Fibroblast of skin of right quadriceps (primary cell): ENCODE measurements at places on chromosomes 6 and 20.

GRCh38 chr20:1185790-1186334, 1.1 kb upstream of the TMEM74B start:
- peak; percentile 39 for DNase-seq

GRCh38 chr20:8039042-8039441, 19.5 kb upstream of the TMX4 start:
- no peak for DNase-seq

- DNase-seq: peak; percentile 44
These were observed 14.3 kb upstream of the C20orf144 start for GRCh38 chr20:33647603-33648395.

- no peak for DNase-seq
These were observed 45.6 kb downstream of the EDN1 start for GRCh38 chr6:12335717-12336116.

DNA sequence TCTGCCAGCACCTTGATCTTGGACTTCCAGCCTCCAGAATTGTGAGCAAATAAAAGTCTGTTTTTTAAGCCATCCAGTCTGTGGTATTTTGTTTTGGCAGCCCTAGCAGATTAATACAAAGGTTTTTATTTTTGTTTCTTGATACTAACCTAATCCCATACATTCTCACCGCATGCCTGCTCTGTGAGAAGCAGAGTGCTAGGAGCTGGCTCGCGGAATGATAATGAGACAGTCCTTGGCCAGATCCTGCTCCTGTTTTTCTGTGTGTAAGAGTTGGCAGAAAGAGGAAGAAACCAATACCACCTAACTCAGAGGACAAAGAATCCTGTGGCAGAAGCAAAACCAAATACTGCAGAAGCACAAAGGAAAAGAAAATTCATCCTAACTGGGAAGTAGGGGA, 82.6 kb downstream of the KIF16B start:
- DNase-seq: no peak

DNA sequence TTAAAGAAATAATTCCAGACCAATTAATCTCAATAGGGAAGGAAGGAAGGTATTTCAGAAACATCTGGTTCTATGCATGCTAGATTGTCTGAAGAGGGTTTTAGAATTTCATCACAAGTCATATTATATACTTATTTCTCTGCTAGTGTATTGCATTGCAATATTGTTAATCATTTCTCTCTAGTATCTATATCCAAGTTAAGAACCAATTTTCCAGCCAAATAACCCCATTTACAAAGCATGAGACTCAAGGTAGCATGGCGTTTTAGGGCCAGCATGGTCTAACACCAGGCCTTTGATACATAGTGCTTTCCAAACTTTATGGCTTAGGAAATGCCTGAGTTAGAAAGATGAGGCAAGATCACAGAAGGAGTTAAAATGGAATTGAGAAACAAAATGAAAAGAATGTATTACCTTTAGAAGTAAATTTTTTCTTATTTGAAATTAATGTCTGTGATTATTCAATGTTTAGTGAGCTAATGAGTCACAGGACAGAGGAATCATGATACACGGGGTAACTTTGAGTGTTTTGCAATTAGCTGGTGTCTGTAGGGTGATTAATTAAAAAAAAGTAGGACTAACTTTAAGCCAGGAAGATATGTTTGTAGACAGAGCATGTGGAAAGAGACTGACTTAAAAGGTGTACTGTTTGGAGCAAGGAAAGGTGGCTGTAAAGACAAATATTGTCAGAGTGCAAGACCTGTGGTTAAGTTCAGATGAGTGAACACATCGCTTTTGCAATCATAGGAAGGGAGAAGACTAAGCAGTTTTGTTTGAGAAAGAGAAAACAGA, 1006.2 kb upstream of the CITED2 start:
- peak; percentile 64 for DNase-seq

- no peak for DNase-seq
These were observed 40.1 kb upstream of the CARMIL1 start for GRCh38 chr6:25239059-25239458.

DNA sequence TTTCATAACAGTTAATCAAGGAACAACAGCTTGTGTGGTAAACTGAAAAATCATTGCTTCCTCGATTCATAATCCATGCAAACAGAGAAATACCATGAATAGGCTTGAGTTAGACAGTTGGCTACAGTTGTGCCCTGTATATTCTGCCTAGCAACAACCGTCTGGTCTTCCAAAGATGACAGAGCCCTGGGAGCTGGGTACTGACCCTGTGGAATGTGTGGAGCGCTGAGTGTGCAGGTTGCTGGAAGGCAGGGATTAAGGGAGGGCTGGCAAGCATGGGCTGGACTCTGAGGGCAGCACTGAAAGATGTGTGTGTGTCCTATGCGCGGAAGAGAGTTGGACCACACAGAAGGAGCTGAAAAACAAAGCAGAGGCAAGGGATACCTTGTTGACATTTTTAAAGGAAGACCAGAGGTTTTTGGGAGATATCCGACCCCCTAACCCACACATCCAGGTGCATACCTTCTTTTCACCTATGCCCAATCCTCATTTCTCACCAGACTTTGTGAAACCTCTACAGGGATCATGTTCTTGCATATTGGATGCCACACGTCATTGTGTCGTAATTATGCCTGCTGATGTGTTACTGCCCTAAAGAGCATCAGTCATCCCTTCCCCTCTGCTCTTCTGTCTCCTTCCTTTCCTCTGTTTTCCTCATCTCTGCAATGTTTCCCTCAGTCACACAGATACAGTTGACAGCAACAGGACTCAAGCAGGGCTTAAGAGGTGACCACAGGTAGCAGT, 58.2 kb upstream of the VGLL2 start:
- no peak for DNase-seq

DNA sequence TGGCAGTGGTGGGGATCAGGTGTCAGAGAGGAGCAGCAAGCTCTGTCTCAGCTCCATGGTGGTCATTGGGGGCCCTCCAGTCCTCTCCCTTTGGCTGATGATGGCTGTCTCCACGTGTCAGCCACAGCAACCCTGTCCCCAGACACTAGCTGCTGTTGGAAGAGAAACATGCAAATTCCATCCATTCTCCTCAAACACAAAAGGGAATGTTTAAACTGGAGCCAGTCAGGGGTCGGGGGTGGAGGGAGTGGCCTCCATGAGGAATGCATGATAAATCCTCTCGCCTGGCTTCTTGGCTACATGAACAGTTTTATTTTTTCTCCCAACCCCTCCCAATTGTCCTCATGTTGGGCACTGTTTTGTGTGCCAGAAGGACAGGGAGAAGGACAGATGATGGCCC, 86.4 kb downstream of the EDN3 start:
- peak; percentile 83 for DNase-seq

- no peak for DNase-seq
These were observed 348 bp upstream of the PYGB start for GRCh38 chr20:25247518-25247955.
